ENCODE measurements at places on chromosomes 3 and 15.
A peak's percentile ranks its signal among the peaks of the same experiment; 100 is the strongest.

DNA sequence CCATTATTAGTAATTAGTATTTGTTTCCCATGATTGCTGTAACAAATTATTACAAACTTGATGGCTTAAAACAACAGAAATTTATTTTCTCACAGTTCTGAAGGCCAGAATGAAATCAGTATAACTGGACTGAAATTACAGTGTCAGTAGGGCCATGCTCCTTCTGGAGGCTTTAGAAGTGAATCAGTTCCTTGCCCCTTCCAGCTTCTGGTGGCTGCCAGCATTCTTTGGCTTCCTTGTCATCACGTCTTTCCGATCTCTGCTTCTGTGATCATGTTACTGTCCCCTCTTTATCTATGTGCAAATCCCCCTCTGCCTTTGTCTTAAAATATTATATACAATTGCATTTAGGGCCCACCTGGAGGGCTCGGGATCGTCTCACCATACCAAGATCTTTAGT, 92.0 kb downstream of the FOXB1 start:
- DNase-seq: no peak

DNA sequence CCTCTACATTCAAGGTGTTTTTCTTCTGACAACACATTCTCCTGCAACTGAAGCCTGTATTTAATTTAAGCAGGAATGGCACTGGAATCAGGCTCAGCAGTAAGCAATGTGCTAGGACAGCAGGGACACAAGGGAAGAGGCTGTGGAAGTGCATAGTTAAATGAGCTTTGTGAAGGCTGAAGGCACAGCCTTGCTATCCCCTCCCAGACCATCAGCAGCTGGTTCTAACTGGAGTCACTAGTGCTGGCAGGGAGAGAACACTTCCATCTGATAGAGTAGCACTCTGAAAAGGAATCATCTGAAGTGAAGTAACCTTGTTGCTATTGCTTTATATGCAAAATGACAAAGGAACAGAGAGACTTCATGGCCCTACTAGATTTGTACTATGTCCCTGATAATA, 14.7 kb downstream of the UQCC5 start:
- DNase-seq: no peak

DNA sequence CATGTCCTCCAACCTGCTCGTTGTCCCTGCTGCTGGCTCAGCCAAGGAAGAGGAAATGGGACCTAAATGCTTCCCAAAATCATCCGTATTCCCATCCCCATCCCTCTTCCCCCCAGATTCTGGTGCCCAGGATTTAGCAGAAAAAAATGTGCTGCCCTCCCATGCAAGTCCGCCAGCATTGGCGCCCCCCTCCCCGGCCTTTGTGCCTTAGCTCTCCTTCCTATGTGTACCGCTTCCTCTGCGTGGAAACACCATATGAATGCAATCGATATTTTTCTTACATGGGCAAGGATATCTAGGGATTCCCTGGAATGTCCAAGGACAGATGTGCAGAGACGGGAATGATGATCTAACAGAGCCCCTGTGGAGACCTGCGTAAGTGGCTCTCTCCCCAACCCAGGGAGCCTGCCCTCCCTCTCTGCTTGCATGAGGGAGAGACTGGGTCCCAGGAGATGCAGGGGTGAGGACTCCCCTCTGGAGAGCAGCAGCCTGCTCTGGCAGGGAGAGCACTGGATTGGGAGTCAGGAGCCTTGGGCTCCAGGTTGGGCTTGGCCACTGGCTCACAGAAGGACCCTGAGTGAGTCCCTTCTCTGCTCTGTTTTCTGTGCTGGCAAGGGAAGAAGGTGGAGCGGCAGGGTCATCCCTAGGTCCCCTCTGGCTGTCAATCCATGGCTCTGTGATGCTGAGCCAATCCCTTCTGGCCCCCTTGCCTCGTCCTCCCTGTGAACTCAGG, 227.2 kb downstream of the XXYLT1 start:
- no peak for DNase-seq

DNA sequence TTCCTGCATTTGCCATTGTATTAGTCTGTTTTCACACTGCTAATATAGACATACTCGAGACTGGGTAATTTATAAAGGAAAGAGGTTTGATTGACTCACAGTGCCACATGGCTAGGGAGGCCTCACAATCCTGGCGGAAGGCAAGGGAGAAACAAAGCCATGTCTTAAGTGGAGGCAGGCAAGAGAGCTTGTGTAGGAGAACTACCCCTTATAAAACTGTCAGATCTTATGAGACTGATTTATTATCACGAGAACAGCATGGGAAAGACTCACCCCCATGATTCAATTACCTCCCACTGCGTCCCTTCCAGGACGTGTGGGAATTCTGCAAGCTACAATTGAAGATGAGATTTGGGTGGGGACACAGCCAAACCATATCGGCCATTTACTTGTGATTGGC, 27.8 kb downstream of the YEATS2 start:
- DNase-seq: no peak

- no peak for DNase-seq
Measured at GRCh38 chr3:21256932-21257331, 494.1 kb downstream of the ZNF385D start.

DNA sequence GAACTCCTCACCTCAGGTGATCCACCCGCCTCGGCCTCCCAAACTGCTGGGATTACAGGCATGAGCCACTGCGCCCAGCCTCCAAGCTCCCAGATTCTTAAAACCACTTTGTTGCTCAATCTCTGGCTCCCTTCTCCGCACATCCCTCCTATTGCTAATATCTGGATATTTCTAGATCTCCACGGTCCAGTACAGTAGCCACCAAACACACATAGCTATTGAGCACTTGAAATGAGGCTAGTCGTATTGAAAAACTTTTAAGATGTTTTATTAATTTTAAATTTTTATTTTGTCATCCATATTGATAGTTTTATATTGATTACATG, 44.3 kb downstream of the SLC28A1 start:
- no peak for DNase-seq

DNA sequence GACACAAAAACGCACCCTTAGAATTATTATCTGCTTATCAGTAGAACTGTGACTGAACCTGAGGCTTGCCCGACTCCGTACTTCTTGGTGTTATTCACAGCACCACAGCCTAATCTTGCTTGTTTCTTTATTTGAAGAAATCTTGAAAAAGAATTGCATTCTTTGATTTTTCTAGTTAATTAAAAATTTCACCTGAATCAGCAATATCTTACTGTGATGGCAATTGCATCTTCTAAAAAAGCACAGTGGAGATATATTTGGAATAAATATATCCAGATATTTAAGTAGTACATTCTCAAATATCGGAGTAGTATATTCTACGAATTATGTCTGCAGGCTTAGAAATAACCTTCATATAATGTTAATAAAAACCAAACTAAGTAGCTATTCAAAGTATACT, 90.1 kb upstream of the LYSMD4 start:
- no peak for DNase-seq

GRCh38 chr3:26081166-26081565, 291.3 kb downstream of the OXSM start:
- DNase-seq: no peak

- no peak for DNase-seq
Measured at GRCh38 chr3:46849686-46850467, 13.4 kb downstream of the MYL3 start.

DNA sequence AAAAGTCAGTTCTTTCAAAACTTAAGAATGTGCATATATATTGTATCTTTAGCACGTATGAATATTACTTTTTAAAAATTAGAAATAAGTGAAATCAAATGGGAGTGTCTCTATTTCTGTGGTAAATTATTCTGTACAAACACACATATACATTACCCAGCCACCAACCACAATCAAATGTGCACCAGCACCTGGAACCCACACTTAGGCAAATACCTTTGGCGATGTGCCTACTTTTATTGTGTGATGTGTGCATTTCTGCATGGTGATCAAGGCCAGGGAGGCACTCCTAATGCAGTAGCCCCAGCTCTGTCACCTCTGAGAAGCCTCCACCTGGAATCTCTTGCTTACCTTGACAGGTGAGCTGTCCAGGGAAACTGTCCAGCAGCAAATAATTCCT, 76.9 kb downstream of the PIK3R4 start:
- DNase-seq: no peak

GRCh38 chr15:34847598-34847997, 52.2 kb upstream of the ACTC1 start:
- no peak for DNase-seq

DNA sequence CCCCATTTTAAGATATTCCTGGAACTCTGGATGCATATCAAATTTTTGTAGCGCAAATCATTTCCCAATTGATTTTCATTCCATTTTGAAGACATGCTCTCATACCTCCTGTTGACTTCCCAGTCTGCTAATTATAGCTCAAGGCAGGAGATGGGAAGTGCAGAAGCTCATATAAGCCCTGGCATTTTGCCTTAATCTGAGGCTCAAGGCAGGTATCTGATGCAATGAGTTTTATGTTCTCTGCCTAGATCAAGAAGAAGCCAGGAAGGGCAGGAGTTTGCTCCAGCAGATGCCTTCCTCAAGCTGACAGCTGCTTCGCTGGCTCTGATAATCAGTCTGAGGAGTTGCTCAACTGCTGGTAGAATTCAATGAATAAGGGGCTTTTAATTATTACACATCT, 65.6 kb upstream of the NEDD4 start:
- DNase-seq: no peak

- peak; percentile 52 for DNase-seq
Measured at GRCh38 chr3:152505926-152506325, 237.2 kb downstream of the MBNL1 start.

Measured in GM12878 (cell line).